ENCODE measurements at places on chromosomes 7 and 10.

DNA sequence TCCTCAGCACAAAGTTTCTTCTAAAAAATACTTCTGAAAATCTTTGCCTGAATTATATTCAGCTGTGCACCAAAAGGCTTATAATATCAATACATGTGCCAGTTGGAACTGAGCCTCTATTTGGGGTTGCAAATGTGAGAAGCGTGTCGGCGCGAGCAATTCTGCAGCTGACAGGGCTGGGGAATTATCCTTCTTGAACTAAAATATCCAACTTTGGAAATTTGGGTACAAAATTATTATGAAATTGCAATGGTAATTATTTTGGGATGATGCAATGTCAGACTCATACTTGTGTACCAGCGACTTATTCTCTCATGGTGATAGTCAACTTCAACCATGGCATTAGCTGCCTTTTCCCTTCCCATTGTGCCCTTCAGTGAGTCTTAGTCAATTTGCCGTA is 507.0 kb upstream of the KLF6 start:
- DNase-seq = no peak
- H3K4me3 ChIP-seq = no peak overlapping the region
- no peaks in the 10 kb centered on the region for H3K4me1 ChIP-seq
- H3K27ac ChIP-seq = no peak overlapping the region

GRCh38 chr7:50648076-50648475 is 82.9 kb upstream of the DDC start:
- no peaks in the 10 kb centered on the region for H3K27me3 ChIP-seq
- no peak overlapping the region for H3K4me3 ChIP-seq
- no peak for DNase-seq
- H3K4me1 ChIP-seq = no peaks in the 10 kb centered on the region
- no peak overlapping the region for H3K27ac ChIP-seq

DNA sequence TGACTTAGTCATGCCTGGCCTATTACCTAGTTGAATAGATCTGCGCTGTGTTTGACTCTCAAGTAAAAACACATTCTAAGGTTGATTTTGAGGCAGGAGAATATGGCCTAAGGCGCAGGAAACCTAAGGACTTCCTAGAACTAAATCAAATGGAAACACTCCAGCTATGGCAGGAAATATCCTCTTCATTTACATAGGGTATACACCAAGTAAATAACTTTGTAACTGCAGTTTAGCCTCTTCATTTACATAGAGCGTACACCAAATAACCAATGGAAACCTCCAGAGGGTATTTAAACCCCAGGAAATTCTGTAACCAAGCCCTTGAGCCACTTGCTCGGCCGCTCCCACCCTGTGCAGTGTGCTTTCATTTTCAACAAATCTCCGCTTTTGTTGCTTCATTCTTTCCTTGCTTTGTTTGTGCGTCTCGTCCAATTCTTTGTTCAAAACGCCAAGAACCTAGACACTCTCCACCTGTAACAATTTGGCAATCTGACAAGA is 35.6 kb upstream of the XRCC2 start:
- no peak for DNase-seq
- peaks cover 4% of the 10 kb centered on the region for H3K4me1 ChIP-seq
- H3K27me3 ChIP-seq = 0 out of 2 replicates have a peak, but pooled peaks cover 2% of the 10 kb centered on the region
- no peak overlapping the region for H3K27ac ChIP-seq
- H3K36me3 ChIP-seq = no peaks in the 10 kb centered on the region
- no peak overlapping the region for H3K4me3 ChIP-seq

- H3K27me3 ChIP-seq = no peaks in the 10 kb centered on the region
- peak overlapping the region; percentile 51 for H3K4me3 ChIP-seq
- no peaks in the 10 kb centered on the region for H3K36me3 ChIP-seq
- H3K27ac ChIP-seq = peak overlapping the region; percentile 87
- peak; percentile 70 for DNase-seq
- peaks cover 64% of the 10 kb centered on the region for H3K4me1 ChIP-seq
Observed at GRCh38 chr10:74585231-74586087, 240.9 kb upstream of the KAT6B start.

DNA sequence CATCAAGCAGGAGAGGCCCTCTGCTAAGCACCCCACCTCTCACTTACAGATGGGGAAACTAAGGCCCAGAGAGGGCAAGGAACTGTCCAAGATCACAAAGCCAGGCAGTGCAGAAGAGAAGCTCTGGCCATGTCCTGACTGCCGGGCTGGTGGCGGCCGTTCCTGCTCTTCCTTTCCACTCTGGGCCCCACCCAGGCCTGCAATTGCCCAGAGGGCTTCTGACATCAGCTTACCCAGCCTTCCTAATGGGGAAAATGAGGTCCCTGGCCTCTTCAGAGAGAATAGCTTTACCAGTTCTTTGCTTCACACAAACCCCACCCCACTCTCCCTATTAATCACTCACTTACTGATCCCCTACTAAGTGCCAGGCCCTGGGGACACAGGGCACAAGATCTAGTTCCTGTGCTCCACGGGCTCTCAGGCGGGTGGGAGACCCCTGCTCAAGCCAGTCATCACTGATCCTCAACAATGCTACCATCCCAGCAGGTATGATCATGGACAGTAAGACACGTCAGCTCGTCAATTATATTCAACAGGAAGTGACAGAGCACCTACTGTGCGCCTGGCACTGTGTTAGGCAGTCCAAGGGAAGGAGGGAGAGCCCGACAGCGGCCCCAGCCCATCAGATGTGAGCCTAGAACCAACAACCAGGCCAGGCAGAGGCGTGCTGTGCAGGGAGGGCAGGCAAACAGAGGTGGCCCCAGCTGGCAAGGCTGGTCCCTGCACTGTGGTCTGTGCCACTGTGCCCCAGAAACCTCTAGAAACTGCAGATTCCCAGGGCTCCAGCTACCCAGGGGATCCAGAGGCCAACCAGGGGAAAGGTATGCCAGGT is 26.4 kb upstream of the FRAT2 start:
- H3K4me1 ChIP-seq = peaks cover 2% of the 10 kb centered on the region
- no peaks in the 10 kb centered on the region for H3K36me3 ChIP-seq
- no peak for DNase-seq
- no peak overlapping the region for H3K4me3 ChIP-seq

DNA sequence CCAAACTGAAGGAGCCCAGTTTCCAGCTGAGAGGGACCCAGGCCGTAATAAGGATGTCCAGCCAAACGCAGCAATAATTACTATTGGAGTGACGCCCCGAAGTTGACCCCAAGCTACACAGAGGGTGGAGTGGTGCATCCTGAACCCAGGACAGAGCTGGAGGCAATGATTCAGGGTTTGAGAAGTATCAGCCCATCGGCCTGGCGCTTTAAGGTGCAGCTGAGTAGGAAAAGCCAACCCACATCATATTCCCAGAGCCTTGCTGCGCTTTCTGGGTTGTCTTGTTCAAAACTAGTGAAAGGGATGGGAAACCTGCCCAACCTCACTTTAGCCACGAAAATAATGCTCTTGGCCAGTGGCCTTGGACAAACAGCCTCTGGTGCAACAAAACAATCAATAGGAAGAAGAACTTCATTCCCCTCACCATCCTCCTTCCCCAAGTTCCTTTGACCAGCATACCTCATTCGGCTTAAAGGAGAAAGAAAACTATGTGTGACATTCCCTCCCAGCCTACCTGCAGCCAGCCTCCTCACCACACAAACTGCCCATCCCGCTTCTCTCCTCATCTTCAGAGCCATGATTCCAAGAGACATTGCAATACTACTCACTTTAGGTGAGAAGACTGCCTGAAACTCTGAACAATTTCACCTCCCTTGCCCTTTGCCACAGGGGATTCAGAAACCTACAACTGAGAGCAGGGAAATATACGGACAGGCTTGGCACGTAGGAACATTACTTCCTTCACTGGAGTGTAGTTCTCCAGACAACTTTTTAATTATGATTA is 217.2 kb upstream of the MKLN1 start:
- H3K4me1 ChIP-seq = peaks cover 34% of the 10 kb centered on the region
- DNase-seq = peak; percentile 62
- no peaks in the 10 kb centered on the region for H3K27me3 ChIP-seq
- no peaks in the 10 kb centered on the region for H3K36me3 ChIP-seq
- peak overlapping the region; percentile 77 for H3K4me3 ChIP-seq
- H3K27ac ChIP-seq = peak overlapping the region; percentile 93

- no peak overlapping the region for H3K4me3 ChIP-seq
- no peak for DNase-seq
- no peak overlapping the region for H3K27ac ChIP-seq
- no peaks in the 10 kb centered on the region for H3K4me1 ChIP-seq
- no peaks in the 10 kb centered on the region for H3K27me3 ChIP-seq
Observed at GRCh38 chr10:11322698-11323097, 288.8 kb downstream of the USP6NL start.

- H3K36me3 ChIP-seq = no peaks in the 10 kb centered on the region
- no peaks in the 10 kb centered on the region for H3K27me3 ChIP-seq
- no peaks in the 10 kb centered on the region for H3K4me1 ChIP-seq
- no peak overlapping the region for H3K27ac ChIP-seq
- no peak for DNase-seq
Observed at GRCh38 chr10:78248651-78249464, 215.2 kb downstream of the RPS24 start.

GRCh38 chr10:21406595-21407193 is 118.8 kb downstream of the SKIDA1 start:
- no peak for DNase-seq
- H3K27me3 ChIP-seq = no peaks in the 10 kb centered on the region
- H3K4me3 ChIP-seq = no peak overlapping the region
- no peak overlapping the region for H3K27ac ChIP-seq

DNA sequence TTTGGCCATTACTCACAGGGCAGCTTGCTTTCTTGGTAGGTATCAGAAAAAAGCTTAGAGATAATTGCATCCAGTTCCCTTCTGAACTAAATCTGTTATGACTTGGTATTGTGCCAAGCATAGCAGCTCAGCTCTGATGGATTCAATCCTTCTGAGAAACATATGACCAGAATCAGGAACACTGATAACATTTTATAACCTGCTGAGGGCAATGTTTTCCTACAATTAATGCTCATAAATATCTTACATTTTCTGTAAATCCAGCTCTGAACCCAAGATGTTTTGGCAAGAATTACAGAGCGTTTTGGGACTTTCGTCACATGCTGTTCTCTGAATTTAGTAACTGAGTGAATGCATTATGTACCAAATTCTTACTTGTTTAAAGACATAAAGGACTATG is 167.8 kb downstream of the KIF20B start:
- no peaks in the 10 kb centered on the region for H3K27me3 ChIP-seq
- no peaks in the 10 kb centered on the region for H3K36me3 ChIP-seq
- no peak for DNase-seq
- no peak overlapping the region for H3K4me3 ChIP-seq

DNA sequence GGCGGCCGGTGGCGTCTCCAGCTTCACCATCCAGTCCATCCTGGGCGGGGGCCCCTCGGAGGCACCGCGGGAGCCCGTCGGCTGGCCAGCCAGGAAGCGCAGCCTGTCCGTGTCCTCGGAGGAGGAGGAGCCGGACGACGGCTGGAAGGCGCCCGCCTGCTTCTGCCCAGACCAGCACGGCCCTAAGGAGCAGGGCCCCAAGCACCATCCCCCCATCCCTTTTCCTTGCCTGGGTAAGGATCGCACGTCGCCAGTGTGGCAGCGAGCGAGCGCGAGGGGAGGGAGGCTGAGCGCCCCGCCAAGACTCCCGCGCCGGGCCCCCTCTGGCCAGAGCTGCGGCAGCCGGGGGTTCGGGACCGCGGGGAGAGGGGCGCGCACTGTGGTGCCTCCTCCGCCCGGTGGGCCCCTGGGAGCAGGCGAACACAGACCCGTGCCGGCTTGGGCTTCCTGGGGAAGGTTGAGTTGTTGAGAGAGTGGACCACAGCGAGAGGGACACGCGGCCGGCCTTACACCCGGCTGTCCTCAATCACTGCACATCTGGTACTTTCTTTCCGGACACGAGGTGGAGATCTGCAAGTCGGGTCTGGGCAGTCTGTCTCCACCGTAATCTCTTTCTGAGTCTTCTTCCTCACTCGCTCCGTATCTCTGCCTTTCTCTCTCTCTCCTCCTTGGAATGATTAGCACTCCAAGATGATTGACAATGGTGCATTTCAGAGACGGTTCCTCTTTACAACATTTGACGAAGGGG is 652 bp downstream of the HMX2 start:
- no peaks in the 10 kb centered on the region for H3K36me3 ChIP-seq
- no peaks in the 10 kb centered on the region for H3K27me3 ChIP-seq
- H3K27ac ChIP-seq = no peak overlapping the region
- H3K4me3 ChIP-seq = peak overlapping the region; percentile 34
- peaks cover 11% of the 10 kb centered on the region for H3K4me1 ChIP-seq

GRCh38 chr7:112449353-112449752 is 907 bp upstream of the IFRD1 start:
- H3K27ac ChIP-seq = no peak overlapping the region
- DNase-seq = no peak
- H3K4me3 ChIP-seq = peak overlapping the region; percentile 92

DNA sequence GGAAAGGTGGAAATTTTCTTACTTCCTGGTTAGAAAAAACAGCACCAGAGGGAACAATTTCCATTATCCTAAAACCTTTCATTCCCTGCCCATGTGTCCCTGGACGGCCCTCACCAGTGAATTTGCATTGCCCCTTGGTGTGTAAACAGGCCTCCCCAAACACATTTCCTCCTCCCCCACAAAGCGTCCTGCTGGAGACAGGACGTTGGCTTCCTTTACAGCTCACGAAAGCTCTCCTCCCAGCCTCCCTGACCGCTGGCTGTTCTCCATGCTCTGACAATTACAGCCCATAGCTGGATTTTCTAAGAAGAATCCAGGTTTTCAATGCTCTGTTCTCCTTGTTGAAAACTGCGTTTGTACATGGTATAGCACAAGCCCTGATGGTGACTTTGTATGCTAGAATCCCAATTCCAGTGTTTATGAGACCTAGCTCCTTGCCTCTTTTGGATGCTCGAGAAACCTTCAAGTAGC is 724.2 kb upstream of the CELF2 start:
- no peak for DNase-seq
- no peaks in the 10 kb centered on the region for H3K4me1 ChIP-seq
- H3K27ac ChIP-seq = no peak overlapping the region
- H3K36me3 ChIP-seq = no peaks in the 10 kb centered on the region

- H3K4me1 ChIP-seq = no peaks in the 10 kb centered on the region
- no peaks in the 10 kb centered on the region for H3K27me3 ChIP-seq
- DNase-seq = no peak
- H3K4me3 ChIP-seq = no peak overlapping the region
Observed at GRCh38 chr7:72441791-72442190, 29.7 kb upstream of the CALN1 start.

DNA sequence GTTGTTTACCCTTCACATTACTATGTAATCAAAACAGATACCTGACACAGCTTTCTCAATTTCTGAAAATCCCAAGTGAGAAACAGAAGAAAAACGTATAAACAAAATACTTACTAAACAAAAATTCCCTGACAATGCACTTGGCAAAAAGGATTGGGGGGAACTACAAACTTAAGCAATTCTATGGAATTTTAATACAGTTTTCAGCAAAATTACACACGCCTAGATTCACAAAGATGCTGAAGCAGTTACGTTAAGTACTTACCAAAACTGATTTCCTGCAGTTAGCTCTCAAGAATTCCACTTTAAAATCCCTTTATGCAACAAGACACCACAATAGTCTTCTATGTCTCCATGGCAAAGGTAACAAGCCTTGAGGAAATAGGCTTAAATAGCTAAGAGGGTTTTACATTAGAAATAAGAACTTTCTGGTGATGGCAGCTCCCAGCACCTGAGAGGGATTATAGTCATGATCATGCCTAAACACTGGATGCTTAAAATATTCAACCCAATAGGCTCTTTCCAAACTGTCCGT is 10.8 kb downstream of the TOMM7 start:
- peaks cover 5% of the 10 kb centered on the region for H3K36me3 ChIP-seq
- peak; percentile 45 for DNase-seq
- no peak overlapping the region for H3K27ac ChIP-seq
- no peaks in the 10 kb centered on the region for H3K27me3 ChIP-seq
- no peaks in the 10 kb centered on the region for H3K4me1 ChIP-seq

GRCh38 chr10:32963096-32963495 is 5.1 kb upstream of the ITGB1 start:
- peak overlapping the region; percentile 96 for H3K27ac ChIP-seq
- H3K27me3 ChIP-seq = no peaks in the 10 kb centered on the region
- H3K36me3 ChIP-seq = no peaks in the 10 kb centered on the region
- H3K4me3 ChIP-seq = no peak overlapping the region

Data from Karpas-422 (cell line).